ENCODE measurements at places on chromosomes 2 and 18.
A peak's percentile ranks its signal among the peaks of the same experiment; 100 is the strongest.

GRCh38 chr2:144510294-144510991, 9.5 kb downstream of the ZEB2 start:
- peak; percentile 88 for DNase-seq

GRCh38 chr18:28002841-28003240, 174.1 kb downstream of the CDH2 start:
- DNase-seq: peak; percentile 9

DNA sequence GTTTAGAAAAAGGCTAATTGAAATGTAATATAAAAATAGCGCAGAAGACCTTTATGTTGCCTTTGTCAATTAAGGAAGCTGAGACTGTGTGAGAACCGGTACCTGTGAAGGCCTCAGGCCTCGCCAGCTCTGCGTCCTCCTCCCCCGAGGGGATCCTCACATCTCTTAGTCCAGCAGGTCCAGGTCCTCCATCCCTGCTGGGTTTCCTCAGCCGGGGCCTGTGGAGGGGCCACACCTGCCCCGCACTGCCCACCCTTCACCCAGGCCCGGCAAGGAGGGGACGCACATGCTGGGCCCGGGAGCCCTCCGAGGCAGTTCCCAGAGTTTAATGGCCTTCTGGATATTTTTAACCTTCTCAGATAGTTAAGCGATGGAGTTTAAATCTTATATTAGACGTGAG, 3.5 kb downstream of the KCNG2 start:
- DNase-seq: no peak

GRCh38 chr18:23504720-23505119, 1.4 kb downstream of the RMC1 start:
- no peak for DNase-seq

DNA sequence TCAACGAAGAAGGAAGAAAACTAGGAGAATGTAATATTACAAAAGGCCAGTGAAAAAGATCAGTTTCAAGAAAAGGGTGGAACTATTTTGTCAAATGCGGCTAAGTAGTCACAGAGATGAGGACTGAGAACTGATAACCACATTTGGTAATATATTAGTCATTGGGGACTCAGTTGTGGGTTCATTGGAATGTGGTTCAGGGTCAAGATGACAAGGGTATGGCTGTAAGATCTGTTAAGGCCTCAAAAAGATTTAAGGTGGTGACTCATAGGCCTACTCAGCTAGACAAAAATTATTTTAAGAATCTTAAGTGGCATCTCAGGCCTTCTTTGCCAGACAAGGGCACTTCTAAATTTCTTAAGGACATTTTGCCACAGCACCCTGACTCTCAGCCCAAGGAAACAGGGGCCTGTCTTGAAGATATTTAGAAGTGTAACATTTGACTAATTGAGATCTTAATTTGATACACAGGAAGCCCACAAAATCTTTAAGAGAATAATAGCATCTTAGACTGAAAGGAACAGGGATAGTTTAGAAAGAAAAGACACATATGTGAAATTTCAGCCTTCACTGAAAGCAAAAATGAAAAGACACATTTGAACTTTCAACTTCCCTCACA, 81.3 kb downstream of the STRADB start:
- DNase-seq: peak; percentile 70

- no peak for DNase-seq
These were observed 4.4 kb upstream of the FARP2 start for GRCh38 chr2:241351640-241352031.

DNA sequence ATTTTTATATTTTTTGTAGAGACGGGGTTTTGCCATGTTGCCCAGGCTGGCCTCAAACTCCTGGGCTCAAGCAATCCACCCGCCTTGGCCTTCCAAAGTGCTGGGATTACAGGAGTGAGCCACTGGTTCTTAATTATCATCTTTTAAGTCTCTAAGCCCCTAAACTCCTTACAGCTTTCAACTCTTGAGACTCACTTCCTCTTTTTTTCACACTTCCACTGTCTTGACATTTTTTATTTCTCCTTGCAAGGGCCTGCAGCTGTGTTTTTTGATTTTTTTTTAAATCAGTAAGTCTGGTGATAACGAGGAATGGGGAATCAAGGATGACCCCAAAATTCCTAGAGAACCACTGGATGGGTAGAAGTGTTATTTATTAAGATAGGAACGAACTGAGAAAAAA, 8.6 kb upstream of the ABCB11 start:
- no peak for DNase-seq

GRCh38 chr2:13821255-13821880, 811.1 kb upstream of the LRATD1 start:
- DNase-seq: peak; percentile 87

DNA sequence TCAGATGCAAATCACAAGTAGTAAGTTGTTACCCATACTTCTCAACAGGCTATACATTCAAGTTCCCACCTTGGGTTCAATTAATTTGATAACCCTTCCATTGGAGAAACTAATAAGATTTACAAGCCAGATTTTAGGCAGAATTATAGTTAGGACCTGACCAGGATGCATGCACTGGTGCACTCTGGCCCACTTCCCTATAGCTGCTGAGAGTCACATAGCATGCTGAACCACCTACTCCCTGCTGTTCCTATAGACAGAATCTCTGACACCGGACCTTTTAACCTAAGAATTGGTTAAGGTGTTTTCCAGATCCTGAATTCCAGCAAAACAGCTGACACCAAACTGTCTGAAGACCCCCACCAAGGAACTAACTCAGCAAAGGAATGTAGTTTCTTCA, 26.2 kb downstream of the FAM210A start:
- DNase-seq: no peak

- DNase-seq: peak; percentile 30
These were observed 152.0 kb upstream of the ZEB2 start for GRCh38 chr2:144671695-144672455.

DNA sequence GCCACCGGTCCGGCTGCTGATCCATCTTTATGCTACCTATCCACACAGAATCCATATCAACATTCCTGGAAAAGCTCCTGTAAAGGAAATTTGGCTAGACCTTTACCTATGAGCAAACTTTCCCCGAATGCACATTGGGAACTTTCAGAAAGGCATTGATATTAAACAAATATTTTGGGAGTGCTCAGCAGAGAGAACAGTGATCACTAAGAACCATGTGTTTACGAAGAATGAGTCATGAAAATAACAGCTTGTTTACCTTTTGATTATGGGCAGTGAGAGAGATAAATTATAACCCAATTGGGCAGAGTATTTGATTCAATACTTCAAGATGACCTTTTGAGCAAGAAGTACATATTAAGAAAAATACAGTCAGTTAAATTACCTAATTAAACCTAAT, 189.7 kb upstream of the CDH2 start:
- DNase-seq: no peak

DNA sequence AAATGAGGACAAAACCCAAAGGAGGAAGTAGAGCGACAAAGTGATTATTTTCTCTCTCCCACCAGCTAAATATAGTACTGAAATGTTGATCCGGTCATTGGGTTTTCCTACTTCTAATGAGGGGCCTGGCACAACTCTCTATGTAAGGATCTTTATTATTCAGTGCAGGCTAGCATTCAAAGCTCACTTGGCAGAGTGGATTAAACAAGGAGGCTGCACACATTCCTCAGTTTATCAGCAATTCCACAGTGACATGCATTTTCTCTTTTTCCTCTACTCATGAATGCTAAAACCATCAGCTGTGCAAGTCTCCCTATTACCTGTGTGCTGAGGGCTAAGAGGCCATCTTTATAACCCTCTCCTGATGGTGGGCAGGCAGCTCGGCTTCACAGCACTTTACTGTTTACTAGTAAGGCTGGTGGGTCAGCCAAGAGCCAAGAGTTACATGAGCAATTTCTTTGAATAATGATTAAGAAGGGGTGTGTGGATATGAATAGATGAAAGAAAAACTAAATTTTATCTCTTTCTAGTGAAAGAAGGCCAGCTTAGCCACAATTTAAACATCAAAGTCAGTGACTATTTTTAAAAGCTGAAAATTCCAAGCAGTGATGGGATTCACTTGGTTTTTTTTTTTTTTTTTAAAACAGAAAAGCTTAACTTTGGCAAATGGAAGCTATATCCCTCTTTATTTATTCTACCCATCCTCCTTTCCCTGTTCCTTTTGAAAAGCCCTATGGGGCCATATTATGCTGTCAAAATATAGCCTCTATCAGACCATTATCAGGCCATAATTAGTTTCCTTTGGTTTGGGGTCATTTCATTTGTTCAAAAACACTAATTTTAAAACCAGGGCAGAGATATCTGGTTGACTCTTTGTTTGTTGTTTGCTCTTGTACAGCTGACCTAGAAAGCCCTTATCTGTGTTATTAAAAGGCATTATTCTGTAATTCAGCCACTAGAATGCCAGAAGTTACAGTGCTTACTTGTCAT, 111.0 kb downstream of the RBM43 start:
- no peak for DNase-seq

- DNase-seq: no peak
These were observed 161.5 kb upstream of the KCNJ3 start for GRCh38 chr2:154537024-154537423.

DNA sequence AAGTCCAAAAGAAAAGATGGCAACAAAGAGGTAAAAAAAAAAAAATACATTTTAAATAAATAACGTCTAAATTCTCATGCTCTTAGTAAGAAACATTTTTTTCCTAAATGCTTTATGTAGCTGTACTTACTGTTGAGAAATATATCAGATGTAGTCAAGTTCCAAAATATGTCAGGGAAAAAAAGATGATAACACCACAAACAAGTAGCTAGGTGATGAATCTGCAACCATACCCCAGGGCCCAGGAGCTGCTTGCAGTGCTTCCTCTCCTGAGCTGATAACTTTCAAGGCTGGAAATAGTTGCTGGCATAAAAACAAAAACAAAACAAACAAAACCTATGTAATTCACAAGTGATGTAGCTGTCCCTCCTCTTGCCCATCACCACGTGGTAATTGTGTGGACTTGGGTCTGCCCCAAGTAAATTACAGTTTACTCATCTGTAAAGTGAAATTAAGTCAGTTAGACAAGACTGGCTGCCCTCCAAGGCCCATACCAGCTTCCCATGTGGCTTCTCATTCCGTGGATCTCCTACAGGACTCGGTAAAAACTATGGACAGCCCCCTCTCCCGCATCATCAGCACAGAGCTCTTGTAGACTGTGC, 82.6 kb downstream of the SP100 start:
- DNase-seq: no peak

All from choroid plexus epithelial cell (primary cell).